Foreskin fibroblast (primary cell): ENCODE measurements at places on chromosomes 12 and 14.

DNA sequence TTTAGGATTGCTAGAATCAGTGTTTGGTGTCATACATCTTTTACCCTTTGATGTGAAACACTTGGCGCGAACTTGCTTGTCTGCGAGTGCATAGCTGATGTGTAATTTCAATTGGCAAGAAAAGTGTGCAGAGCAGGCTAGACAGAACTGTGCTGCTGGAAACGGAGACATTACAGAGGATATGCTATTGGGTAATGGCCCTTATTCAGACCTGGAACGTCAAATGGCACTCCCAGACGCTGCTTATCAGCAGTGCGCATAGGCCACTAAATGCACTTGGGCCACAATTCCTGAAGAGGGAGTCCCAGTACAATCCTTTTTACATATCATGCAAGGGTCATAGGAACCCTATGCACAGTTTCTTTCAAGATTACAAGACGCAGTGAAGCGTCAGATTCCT, 15.7 kb upstream of the SLC10A1 start:
- DNase-seq: no peak

DNA sequence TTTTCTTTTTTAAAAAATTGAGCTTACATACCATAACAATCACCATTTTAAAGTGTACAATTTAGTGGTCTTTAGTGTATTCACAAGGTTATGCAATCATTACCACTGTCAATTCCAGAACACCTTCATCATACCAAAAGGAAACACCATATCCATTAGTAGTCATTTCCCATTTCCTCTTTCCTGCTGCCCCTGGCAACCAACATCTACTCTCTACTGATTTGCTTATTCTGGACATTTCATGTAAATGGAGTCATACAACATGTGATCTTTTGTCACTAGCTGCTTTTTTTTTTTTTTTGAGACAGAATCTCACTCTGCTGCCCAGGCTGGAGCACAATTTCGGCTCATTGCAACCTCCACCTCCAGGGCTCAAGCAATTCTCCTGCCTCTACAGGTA, 66.8 kb upstream of the CFL2 start:
- peak; percentile 92 for DNase-seq

DNA sequence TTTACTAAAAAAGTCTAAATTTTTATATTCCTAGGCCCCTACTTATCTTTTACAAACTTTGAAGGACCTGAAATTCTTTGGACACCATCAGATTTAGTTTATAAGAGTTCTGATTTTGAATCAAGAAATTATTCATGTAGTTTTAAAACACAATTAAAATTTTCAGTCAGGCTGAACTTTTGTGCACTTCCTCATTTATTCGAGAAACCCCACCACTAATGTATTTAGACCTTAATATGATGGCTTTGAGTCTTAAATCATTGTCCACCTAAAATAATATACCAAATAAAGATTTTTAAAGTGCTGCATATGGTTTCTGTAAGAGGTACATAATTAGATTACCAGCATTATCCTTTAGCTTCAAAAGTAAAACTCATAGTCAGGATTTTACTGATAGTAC, 103.4 kb downstream of the PAWR start:
- no peak for DNase-seq

- DNase-seq: no peak
These were observed 11.4 kb downstream of the PLEKHG6 start for GRCh38 chr12:6321905-6322304.

- no peak for DNase-seq
These were observed 410.1 kb upstream of the MGAT4C start for GRCh38 chr12:86666316-86666715.

GRCh38 chr12:2390850-2391390, 338.1 kb downstream of the CACNA1C start:
- DNase-seq: no peak

GRCh38 chr12:76085520-76085868, 1.0 kb upstream of the NAP1L1 start:
- DNase-seq: no peak

- no peak for DNase-seq
These were observed at the start of gene HIP1R for GRCh38 chr12:122834921-122835749. HIP1R (plus strand) TSS chr12:122835457; CDS start chr12:122835551, 94 bp downstream.

GRCh38 chr12:11793921-11794710, 144.6 kb downstream of the ETV6 start:
- no peak for DNase-seq

GRCh38 chr12:27873010-27873409, 93.0 kb upstream of the MANSC4 start:
- DNase-seq: no peak

DNA sequence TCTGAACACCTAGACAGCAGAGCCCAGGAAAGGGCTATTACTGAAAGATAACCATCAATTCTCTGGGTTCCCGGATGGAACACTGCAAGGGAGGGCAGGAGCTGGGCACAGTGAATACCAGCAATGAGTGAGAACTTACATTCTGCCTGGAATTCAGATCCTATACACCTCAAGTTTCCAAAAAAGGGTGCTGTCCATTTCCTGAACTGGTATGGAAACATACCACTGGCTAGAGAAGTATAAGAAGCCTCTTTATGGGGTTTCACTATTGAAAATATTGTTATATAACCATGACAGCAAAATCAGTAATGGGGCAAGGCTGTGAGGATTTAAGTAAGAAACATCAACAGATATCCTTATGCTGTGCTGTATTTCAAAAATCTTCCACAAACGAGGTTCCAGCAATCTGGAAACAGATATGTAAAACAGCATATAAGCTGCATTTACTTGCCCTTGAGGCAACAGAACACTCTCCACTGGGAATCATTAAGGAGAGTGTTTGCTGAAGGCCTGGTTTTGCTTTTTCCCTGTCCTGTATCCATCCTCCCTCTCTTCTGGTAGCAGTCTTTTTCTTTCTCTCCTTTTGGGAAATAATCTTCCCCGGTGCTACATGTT, 53.3 kb upstream of the GTF2A1 start:
- no peak for DNase-seq

DNA sequence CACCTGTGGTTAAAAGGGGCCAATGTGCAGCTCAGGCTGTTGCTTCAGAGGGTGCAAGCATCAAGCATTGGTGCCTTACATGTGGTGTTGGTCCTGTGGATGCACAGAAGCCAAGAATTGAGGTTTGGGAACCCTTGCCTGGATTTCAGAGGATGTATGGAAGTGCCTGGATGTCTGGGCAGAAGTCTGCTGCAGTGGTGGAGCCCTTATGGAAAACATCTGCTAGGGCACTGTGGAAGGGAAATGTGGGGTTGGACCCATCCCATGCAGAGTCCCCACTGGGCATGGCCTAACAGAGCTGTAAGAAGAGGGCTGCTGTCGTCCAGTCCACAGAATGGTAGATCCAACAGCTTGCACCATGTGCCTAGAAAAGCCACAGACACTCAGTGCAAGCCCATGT, 36.6 kb downstream of the PCNX1 start:
- DNase-seq: no peak
